COLO829 (cell line): ENCODE measurements at places on chromosomes 3 and 15.

DNA sequence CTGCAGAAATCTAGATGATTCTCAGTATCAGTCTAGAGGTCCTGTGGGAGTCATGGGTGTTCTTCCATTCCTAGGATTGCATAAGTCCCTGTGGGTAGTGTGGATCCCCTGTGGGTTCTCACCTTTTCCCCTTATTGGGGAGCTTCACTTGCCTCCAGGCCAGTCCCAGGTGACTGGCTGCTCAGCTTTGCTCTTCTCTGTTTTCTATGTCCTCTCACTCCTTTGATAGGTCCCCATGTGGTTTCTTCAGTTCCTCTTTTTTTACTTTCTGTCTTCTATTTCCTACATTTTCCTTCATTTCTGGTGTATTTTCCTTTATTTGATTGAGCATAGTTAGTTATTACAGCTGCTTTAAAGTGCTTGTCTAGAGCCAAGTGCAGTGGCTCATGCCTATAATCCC, 10.9 kb downstream of the TEX55 start:
- no peak for DNase-seq

DNA sequence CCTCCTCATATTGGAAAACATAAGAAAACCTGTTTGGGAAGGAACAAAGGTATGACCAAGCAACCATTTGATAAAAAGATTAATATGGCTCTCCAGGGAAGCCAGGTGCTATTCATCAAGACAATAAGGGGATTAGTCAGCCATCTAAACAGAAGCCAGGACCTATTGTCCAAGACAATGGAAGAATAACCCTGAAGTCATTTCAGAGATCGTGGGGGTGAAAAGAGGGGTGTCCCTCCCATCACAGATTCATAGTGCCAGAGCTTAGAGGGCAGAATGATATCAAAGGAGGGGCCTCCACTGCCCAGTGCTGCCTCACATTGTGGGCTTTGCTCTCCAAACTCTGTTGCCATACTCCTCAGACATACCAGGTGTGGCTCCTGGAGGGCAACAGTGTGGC, 73.5 kb downstream of the DAPK2 start:
- no peak for DNase-seq

- DNase-seq, result peak; percentile 68
These were observed 12.3 kb upstream of the PDZRN3 start for GRCh38 chr3:73637042-73637441.

GRCh38 chr15:75622505-75622904, 3.0 kb downstream of the SNUPN start:
- DNase-seq, result no peak

DNA sequence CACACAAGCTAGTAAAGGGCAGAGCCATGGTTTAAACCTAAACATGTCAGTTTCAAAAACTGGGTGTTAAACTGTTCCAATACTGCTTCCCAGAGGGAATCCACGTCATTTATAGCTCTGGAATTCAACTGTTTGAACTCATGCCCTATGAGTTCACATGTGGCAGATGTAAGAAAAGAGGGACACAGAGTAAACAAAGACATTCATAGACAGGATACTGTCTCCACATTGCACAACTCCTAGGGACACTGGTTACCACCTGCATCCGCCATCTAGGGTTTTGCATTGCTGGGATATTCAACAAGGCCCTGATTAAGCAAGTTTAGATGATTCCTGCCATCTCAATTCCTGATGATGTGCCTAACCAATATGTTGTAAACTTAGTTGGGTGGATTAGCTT, 134.1 kb upstream of the COL8A1 start:
- no peak for DNase-seq

DNA sequence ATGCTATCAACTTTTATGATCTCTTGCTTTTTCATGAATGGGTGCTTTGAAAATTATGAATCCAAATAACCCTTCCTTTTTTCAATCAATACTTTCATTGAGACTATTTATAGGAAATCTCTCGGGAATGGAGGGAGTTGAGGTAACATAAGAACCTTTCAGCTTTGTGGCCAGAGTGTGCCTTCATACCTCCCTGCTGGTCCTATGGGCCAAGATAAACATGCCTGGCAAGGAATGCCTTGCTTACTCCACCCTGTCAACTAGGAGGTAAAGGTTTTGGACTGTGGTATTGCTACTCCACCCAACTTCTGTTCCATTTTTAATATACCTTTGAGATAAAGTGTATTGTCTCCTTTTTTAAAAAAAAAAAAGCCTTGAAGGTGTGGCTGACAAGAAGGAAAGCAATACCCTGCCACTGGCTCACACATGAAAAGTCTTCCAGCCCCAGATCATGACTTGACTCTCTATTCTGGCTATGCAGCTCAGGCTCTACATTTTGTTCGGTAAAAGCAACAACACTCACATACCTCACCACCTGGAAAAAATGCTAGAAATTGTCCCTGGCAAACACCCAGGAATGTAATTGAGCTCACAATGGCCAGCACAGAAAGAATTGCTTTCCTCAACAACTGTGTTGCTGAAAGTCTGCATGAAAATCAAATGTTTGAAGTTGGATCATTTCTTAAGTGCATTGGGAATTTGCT, 35.8 kb downstream of the COL8A1 start:
- peak; percentile 62 for DNase-seq
